ENCODE measurements at places on chromosomes 4 and X.

DNA sequence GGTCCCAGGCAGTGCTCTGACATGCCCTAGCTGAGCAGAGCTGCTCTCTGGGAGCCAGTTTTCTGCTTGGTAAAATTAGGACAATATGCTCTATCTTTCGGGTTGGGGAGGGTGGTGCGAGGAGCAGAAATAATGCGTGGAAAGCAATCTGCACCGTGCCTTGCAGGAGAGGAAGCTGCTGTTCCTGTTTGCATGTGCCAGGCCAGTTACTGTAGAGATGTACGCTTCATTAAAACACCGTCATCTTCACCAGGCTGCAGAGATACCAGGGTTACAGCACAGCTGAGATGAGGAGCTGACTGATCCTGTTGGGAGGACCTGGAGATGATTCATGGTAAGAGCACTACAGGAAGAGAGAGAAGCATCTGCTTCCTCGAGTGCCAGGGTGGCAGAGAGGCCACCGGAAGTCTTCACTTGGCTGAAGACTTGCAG lies 29.5 kb upstream of the IRF2 start:
- peak; percentile 21 for DNase-seq

GRCh38 chrX:101759000-101759399 lies 99.3 kb upstream of the ARMCX2 start:
- peak; percentile 38 for DNase-seq

DNA sequence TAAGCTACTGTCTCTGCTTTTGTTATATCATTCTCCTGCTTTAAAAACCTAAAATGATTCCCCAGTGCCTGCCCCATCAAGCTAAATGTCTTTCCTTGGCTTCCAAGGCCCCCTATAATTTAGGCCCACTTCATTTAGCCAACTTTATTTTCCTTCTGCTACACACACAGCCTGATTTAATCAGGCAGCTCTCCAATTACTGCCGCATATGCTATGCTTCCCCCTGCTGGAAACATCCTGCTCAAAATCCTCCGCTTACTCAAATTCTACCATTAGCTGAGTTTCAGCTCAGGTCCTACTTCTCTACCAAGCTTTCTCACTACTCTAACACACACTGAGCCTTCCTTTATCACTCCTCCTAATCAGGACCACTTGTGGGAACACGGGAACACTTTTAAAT lies 17.0 kb downstream of the LAMP2 start:
- DNase-seq, result no peak

- DNase-seq, result peak; percentile 46
Observed at GRCh38 chr4:10026485-10026884, 5.2 kb upstream of the SLC2A9 start.

DNA sequence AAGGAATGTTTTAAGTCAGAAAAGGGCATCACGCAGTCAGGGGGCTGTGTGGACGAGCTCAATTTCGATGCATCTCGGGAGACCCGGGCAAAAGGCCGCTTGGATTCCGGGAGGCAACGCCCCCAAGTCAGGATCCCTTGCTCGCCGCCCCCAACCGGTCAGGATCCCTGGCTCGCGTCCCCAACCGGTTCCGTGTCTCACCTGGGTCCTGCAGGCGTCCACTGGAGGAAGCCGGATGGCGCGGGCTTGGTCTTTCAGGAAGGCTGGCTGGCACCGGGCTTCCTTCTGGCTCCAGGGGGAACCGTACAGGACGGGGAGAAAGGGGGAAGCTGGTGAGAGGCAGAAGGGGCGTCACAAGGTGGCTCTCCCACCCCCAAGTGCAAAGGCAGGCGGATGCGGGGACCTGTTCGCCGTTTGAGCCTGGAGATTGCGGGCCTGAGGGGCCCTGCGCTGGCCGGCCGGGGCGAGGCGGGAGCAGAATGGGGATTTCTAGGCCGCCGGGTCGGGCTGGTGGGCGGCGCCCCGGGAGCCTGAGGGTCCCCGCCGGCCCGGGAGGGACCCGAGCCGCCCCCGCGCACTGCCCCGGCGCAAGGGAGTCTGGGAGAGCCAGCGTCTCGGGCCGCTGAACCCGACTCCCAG lies 84.7 kb downstream of the HPRT1 start:
- no peak for DNase-seq

- no peak for DNase-seq
Observed at GRCh38 chr4:119933606-119934005, 133.0 kb downstream of the MAD2L1 start.

DNA sequence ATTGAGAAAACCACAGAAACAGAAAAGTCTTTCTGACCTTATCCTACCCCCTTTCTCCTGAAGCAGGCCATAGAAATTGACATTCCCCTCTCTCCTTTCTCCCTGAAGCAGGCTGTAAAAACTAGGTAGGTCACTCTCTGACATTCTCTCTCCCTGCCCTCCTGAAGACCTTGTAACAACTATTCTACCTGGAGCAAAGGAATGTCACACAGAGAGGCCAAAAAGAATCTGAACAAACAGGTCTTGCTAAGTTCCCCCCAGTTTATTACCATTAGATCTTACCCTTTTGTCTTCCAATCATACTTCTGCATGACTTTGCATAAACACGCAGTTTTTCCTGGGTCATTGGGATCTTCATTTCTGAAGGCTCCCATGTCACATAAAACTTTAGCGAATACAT lies 198.3 kb upstream of the GYPA start:
- no peak for DNase-seq

GRCh38 chrX:142742581-142742980 lies 283.1 kb upstream of the SPANXN4 start:
- DNase-seq, result no peak

DNA sequence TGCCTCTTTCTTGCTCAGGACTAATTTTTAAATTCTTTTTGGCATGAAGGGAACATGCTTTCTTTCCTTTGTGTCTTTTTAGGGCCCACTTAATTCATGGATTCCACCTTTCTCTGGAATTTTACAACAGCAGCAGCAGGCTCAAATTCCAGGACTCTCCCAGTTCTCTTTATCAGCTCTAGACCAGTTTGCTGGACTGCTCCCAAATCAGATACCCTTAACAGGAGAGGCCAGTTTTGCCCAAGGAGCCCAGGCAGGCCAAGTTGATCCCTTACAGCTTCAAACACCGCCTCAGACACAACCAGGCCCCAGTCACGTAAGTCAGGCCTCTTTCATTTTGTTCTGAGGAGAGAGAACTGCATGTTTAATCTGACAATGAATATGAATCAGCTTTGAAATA lies 2.3 kb downstream of the ODAM start:
- no peak for DNase-seq

DNA sequence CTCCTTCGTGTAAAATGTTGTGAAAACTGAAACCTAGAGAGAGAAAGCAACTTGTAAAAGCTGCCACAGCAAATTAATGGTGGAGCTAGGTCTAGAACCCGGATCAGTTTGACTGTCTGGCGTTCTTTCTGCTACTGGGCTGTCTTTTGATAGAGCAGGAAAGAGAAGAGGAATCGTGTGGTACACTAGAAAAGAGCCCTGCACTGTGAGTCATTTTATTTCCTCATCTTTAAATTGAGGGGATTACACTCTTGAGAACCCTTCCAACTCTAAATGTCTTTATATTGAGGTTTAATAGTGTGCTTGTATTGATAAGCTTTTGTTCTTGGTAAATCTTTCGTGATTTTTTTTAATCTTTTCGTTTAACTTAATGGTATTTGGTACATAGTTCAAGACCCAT lies 4.3 kb downstream of the WDR44 start:
- no peak for DNase-seq

GRCh38 chr4:85302756-85303155 lies 172.2 kb upstream of the ARHGAP24 start:
- no peak for DNase-seq

DNA sequence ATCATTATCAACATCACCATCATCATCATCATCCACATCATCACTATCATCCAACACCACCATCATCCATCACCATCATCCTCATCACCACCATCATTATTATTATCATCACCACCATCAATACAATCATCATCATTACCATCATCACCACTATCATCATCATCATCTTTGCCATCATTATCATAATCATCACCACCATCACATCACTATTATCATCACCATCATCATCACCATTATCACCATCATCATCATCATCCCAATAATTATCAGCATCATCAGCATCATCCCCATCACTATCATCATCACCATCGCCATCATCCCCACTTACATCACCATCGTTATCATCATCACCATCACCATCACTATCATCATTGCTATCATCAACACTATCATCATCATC lies 1021.9 kb upstream of the PRKX start:
- DNase-seq, result no peak

DNA sequence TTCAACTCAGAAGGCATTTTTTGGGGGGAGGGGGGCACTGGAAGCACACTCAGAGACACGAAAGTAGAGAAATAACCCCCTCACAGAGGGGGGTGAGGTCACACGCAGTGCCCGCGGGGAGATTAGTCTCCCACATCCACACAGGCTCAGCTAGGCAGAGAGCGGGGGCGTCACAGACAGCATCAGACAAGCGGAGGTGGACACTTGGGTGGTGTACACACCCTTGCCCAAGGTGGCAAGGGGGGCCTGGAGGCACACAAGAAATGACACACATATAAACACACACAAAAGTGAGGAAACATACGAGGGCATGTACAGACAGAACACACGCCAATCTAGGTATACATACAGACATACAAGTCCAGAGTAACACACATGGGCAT lies 637 bp upstream of the SYN1 start:
- no peak for DNase-seq

GRCh38 chrX:134741746-134742145 lies 83.5 kb upstream of the PLAC1 start:
- no peak for DNase-seq

DNA sequence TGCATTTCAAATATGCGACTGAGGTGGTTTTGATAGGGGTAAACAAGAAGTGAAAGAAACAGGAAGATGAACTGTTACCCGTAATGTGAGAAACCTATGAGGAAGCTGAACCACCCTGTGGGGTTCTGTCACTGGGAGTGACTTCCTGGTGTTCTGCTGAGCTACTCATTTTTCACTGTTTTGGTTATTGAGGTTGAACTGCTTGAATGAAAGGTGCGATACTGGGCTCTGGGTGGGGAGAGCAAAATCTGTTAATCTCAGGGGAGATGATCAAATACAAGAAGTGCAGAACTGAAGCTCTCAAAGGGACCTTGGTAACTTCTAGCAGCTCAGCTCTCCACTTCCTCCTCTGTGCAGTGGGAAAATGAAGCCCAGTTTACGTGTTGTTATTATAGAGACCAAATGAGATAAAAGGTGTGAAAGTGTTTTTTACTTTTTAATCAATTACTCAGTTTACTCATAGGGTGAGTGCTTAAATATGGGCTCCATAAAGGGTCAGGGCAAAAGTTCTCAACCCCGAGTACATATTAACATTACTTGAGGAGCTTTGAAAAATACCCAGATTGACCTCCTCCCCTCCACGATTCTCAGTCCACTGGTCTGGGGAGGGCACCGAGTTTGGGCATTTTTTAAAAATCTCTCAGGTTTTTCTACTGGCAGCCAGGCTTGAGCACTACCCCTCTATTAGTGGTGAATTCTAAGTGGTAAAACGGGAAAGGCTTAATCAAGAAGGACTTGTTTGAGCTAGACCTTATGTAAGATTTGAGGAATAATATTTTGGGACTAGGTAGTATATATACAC lies 66.7 kb downstream of the COQ2 start:
- peak; percentile 49 for DNase-seq

DNA sequence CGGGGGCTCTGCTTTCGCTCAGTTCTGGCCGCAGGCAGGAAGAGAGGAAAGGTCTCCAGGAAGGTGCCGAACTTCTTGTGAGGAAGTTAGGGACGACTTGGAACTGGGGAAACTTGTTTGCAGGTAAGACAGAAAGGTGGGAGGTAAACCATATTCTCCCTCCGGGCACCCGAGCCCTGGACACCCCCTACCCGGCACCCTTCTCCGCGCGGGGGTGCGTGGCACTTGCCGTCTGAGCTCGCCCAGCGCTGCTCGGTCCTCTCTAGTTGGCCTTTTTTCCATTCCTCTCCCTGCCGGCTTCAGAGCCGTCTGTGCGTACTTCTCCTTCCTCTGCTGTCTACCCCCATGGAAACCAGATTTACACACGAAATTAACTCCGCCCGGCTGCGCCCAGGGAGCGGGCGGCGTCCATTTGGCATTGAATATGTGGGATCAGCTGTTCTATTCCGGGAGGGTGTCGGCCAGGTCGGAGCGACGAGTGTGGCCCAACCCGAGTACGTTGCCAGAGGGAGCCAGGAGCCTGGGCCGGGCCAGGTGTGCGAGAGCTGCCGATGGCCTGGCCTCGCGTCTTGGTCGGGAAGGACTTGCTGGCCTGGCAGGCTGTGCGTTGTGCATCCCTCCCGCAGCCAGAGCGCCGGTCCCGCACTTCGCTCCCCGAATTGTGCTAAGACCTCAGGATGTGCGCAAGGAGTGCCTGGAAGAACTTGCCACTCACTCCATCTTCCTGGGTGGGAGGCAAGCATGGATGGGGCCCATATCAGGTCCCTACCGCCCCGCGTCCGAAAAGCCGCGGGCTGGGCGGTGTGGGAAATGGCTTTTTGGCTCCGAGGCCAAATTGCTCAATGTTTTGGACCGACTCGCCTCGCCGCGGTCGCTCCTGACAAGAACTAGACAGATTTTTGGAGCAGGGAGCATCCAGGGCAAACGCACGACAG lies 1.7 kb downstream of the PDGFRA start:
- DNase-seq, result no peak

DNA sequence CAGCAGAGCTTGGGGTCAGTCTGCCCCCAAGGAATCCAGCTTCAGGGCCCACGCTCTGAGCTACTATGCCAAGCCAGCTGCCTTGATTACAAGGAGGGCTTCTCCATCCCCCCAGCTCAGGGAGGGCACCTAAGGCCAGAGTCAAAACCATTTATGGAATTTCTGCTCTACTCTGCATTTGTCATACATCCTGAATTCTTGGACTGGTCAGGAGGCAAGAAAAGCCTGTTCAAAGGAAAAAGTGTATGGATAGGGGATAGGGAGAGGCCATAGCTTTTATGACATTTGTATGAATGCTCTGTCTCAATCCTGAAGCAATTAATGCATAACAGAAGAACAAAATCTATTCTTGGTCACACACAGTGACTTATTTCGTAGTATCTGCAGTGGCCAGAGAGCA lies 32.2 kb downstream of the EDNRA start:
- no peak for DNase-seq

GRCh38 chr4:42642101-42642797 lies 14.7 kb downstream of the ATP8A1 start:
- no peak for DNase-seq

DNA sequence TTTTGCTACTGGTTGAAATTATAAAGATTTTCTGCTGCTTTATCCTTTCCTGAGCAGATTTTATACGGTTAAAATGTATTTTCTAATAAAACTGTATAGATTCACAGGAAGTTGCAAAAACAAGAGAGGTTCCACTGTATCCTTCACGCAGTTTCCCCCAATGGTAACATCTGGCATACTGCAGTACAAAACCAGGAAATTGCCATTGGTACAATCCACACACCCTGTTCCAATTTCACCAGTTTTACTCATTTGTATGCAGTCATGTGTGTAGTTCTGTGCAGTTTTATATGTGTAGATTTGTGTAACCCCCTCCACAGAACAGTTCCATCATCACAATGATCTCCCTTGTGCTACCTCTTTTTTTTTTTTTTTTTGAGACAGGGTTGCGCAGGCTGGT lies 20.0 kb downstream of the DDX3X start:
- no peak for DNase-seq

- DNase-seq, result peak; percentile 47
Observed at GRCh38 chr4:155371432-155372043, 5.2 kb downstream of the MAP9 start.
